Kidney tubule cell (primary cell): ENCODE measurements at places on chromosomes 12 and 14.

GRCh38 chr12:24900196-24900595 lies 48.7 kb downstream of the BCAT1 start:
- no peak for DNase-seq

DNA sequence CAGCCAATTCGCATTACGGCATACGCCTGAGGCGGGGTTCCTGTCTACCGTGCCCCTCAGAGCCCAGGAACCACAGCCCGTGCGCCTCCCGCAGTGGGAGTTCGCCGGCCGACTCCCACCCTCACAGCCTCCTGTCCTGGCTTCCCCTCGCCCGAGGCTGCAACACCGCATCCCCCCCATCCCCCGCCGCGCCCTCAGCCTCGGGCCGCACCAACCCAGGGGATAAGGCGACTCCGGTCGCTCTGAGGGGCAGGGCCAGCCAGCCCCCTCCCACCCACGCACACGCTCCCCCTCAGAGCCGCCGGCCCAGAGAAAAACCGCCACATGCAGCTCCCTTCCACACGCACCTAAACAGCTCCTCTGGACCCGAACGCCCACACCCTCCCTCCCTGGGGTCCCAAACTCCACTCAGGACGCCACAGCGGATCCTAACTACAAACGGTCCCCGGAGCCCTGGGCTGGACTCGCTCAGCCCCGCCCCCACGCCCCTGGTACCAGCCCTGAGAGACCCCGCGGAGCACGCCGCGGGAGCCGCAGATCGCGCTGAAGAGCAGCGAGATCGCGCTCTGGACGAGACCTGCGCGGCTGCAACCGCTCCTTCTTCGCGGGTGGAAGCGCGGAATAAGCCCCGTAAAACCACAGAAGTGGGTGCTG lies at the start of gene C14orf39:
C14orf39 (minus strand) TSS at position 466 of the 654 bp plus-strand sequence. CDS start 985 bp downstream, outside the sequence.
- DNase-seq, result no peak

DNA sequence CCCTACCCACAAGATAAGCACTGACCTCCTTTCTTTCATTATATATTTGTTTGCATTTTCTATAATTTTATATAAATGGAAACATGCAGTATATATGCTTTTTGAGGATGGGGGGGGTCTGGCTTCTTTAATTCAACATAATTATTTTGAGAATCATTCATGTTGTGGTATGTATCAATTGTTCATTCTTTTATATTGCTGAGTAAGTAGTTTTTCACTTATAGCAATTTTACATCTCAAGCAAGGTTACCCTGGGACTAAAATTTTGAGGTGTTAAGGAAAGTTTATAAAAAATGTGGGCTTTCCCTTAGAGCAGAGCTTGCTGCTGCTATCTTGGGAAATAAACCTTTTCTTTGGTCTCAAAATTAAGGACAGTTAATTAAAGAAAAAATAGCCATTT lies 89.9 kb upstream of the EGLN3 start:
- DNase-seq, result no peak

- no peak for DNase-seq
These were observed 117.8 kb downstream of the PLXNC1 start for GRCh38 chr12:94265966-94266745.

GRCh38 chr12:59699421-59700152 lies 103.8 kb downstream of the SLC16A7 start:
- DNase-seq, result no peak

DNA sequence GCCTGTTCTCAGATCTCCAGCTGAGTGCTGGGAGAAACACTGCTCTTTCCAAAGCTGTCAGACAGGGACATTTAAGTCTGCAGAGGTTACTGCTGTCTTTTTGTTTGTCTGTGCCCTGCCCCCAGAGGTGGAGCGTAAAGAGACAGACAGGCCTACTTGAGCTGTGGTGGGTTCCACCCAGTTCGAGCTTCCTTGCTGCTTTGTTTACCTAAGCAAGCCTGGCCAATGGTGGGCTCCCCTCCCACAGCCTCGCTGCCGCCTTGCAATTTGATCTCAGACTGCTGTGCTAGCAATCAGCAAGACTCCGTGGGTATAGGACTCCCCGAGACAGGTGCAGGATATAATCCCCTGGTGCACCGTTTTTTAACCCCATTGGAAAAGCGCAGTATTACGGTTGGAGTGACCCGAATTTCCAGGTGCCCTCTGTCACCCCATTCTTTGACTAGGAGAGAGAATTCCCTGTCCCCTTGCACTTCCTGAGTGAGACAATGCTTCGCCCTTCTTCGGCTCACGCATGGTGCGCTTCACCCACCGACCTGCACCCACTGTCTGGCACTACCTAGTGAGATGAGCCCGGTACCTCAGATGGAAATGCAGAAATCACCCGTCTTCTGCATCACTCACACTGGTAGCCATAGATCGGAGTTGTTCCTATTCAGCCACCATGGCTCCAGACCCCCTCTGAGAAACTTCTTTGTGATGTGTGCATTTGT lies 650.3 kb upstream of the ALG10B start:
- DNase-seq, result no peak

GRCh38 chr12:16093825-16094224 lies 182.7 kb downstream of the DERA start:
- no peak for DNase-seq

- DNase-seq, result no peak
These were observed 179.0 kb upstream of the KRR1 start for GRCh38 chr12:75690296-75690955.

- no peak for DNase-seq
These were observed 211.7 kb downstream of the DPF3 start for GRCh38 chr14:72682188-72682587.

DNA sequence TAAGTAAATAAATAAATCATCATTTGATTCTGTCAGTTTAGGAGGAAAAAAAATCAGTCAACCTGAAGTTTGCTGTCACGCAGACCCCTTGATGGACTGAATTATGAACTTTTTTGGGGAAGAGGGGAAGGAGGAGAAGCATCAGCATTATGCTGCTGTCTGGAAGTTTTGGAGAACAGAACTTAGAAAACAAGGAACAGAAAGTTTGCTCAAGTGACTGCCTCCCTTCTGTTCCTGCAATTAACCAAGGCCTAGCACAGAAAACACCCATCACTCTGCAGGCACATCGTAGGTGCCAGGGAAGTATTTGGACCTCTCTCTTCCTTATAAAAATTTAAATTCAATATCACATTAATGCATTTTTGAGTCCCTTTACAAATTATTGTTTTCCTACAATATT lies 283.8 kb downstream of the VRK1 start:
- DNase-seq, result no peak

DNA sequence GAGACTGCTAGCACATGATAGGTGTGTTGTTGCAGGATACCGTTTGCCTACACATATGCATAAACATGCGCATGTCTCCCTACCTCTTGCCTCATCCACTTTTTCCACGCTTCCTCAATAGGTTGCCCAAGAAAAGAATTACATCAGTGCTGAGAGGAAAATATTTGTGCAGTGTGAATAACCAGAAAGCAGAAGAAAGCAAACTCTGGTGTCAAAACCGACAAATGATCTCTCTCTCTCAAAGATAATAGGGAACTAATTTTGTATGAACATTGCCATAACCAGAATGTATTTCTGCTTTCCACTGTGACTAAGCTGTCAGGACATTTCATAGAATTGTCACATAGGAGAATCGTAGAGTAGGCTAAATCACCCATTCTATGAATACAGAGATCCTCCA lies 1.3 kb downstream of the CLEC7A start:
- no peak for DNase-seq

- peak; percentile 85 for DNase-seq
These were observed 6.6 kb downstream of the POMT2 start for GRCh38 chr14:77314043-77314442.

DNA sequence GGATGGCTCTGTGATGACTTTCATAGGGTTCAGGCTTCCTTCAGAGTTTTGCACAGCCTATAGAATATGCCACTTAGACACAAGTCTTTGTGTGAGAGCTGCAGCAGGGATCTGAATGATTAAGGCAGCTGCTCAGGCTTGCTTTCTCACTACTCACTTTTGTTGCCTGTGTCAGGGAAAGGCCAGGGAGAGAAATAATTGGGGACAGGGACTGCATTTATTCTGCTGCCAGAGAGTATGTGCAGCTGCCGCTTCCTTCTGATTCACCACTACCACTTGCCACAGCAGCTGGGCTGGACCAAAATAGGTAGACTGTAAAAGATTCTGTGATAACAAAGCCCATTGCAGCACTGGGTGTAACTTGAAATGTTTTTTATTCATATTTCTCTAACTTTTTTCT lies 49.7 kb downstream of the TRMT5 start:
- DNase-seq, result no peak

DNA sequence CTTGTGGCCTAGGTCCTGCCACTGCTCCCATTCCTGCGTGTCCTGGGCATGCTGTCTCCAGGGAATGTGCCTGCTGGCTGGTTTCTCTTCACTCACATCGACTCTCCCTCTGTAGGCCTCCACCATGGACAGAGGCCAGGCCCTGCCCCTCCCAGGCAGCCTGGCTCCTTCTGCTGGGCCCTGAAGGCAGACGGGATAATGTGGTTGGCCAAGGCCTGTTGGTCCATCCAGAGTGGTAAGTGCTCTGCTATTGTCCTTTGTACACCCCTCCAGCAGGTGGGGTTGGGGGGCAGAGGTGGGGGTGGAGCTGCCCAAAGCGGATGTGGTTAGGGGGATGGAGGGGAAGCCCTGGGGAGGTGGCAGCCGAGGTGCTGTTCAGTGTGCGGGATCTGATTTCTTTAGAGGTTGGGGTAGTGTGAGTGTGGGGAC lies 9.5 kb upstream of the NR4A1 start:
- DNase-seq, result no peak

- no peak for DNase-seq
These were observed 195.2 kb upstream of the LRIG3 start for GRCh38 chr12:59115526-59115925.

GRCh38 chr14:32764131-32764530 lies 174.5 kb upstream of the NPAS3 start:
- DNase-seq, result no peak

DNA sequence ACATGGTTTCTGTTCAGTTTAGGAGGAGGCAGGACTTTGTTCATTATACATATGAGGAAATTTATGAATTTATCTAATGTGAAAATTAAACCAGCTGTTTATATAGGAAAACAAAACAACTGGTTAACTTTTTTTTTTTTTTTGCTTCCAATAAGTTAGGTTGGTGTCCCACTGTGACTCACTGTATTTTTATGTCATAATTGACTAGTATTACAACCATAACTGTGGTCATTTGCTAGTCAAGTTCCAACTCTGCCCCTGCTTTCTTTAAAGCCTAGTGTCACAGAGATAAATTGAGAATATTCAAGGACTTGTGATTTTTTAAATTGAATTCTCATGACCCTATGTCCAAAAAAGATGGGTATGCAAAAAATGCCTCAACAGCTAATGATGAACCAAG lies 227.7 kb downstream of the BCAT1 start:
- DNase-seq, result no peak

GRCh38 chr12:98280152-98280551 lies 235.2 kb upstream of the TMPO start:
- no peak for DNase-seq

- DNase-seq, result no peak
These were observed 68.1 kb downstream of the TBC1D30 start for GRCh38 chr12:64892561-64892960.

- DNase-seq, result no peak
These were observed 227.9 kb downstream of the ALG10B start for GRCh38 chr12:38544330-38545066.

GRCh38 chr12:11085419-11085818 lies 6.7 kb downstream of the TAS2R43 start:
- DNase-seq, result no peak
